ENCODE measurements at places on chromosomes 5 and 9.

DNA sequence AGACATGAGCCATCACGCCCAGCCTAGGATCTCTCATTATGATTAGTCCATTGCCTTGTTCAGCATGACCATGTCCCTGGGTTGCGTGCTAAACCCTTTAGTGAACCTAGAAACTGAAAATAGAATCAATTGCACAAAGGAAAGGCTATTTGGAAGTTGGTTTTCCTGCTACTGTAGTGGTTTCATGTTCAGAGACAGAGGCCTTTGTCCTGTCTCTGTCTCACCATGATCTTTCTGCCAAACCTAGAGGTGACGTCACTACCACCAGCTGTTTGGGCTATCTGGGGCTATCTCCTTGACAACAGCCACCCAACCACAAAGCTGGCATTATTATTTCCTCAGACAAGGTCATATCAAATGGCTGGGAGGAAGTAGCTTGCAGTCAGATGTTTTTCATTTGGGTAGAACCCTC, 4.0 kb upstream of the CDK5RAP2 start:
- peak; percentile 54 for DNase-seq

GRCh38 chr5:120164986-120165385, 299.1 kb upstream of the PRR16 start:
- no peak for DNase-seq

DNA sequence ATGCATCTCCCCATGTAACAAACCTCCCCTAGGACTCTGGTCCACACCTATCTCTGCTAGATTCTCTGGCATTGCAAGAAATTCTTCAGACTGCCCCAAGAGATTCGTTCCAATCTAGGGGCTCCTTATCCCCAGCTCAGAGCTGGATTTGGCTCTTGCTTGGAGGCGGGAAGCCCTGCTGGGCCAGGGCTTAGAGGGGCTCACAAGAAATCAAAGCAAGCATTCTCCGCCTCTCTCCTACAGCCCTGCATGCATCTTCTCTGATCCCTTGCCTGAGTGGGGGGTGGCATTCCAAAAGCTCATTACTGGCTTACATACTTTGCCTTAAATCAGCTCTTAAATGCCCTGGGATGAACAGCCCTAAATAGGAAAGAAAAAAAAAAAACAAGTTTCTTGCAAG, 75.8 kb downstream of the KCNIP1 start:
- no peak for DNase-seq

GRCh38 chr9:92804727-92805126, 40.1 kb upstream of the BICD2 start:
- DNase-seq = no peak

- no peak for DNase-seq
Measured at GRCh38 chr5:32443145-32443540, 1.4 kb downstream of the ZFR start.

- DNase-seq = no peak
Measured at GRCh38 chr5:53915120-53915519, 354.7 kb downstream of the NDUFS4 start.

DNA sequence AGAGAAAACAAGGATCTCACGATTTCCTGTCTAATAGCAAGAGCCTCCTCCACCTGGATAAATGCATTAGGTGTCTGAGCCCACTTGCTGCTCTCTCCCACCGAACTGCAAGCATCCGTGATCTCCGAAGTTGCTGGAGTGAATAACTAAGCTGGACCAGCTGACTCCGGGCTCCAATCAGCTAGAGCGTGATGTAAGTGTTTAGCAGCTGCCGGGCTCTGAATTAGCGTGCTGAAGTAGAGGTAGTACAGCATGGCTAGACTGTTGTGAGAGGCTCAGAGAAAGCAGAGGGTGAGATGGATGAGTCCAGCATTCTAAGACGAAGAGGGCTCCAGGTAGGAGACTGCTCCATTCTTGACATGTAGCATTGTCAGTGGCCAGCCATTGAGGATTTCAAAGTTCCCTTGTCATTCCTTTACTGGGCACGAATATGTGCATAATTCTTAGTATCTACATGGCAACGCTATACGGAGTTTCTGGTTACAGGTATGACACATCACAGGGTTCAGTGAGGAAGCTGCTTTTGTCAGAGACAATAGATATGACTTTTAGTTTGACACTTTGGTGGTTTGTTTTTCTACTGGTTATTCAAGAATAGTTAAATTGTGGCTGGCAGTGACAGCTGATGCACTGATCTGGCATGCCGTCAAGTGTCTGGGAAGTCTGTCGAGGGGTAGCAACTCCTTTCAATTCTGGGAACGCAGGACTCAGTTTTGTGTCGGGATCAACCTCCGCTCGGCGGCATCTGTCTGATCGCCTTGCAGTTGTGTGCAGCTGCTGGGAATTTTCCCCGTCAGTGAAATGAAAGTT, 232.6 kb downstream of the MAST4 start:
- DNase-seq = peak; percentile 17

GRCh38 chr9:125844611-125845010, 97.4 kb downstream of the PBX3 start:
- DNase-seq = no peak

- no peak for DNase-seq
Measured at GRCh38 chr5:51227963-51228470, 155.2 kb upstream of the ISL1 start.

- DNase-seq = no peak
Measured at GRCh38 chr5:116440457-116441001, 134.1 kb downstream of the SEMA6A start.

GRCh38 chr5:97547999-97548738, 365.1 kb upstream of the RIOK2 start:
- DNase-seq = no peak

GRCh38 chr5:96651047-96651446, 11.1 kb upstream of the CAST start:
- no peak for DNase-seq

GRCh38 chr9:16561121-16561520, 309.3 kb downstream of the BNC2 start:
- no peak for DNase-seq

DNA sequence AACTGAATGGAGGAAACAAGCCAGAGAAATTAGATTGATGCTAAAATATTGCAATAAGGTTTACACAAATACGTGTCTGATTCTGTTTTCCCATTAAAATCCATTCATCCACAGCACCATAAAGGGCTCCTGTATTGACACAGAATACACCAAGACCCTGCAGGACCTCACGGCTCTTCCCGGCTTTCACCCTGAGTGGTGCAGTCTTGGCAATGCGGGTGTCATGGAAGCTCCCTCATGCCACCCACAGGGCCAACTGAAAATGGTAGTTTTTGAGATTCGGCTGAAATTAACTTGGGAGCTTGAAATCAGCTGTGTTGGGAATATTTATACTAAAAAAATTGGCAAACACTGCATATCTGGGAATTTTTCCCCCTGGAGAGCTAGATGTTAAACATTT, 17.3 kb upstream of the EXOC3 start:
- no peak for DNase-seq

GRCh38 chr9:108751369-108751768, 104.4 kb downstream of the ACTL7B start:
- DNase-seq = no peak

GRCh38 chr5:9898319-9898718, 268.2 kb upstream of the TAS2R1 start:
- DNase-seq = no peak

GRCh38 chr5:1089621-1090040, 22.2 kb downstream of the SLC12A7 start:
- DNase-seq = no peak

DNA sequence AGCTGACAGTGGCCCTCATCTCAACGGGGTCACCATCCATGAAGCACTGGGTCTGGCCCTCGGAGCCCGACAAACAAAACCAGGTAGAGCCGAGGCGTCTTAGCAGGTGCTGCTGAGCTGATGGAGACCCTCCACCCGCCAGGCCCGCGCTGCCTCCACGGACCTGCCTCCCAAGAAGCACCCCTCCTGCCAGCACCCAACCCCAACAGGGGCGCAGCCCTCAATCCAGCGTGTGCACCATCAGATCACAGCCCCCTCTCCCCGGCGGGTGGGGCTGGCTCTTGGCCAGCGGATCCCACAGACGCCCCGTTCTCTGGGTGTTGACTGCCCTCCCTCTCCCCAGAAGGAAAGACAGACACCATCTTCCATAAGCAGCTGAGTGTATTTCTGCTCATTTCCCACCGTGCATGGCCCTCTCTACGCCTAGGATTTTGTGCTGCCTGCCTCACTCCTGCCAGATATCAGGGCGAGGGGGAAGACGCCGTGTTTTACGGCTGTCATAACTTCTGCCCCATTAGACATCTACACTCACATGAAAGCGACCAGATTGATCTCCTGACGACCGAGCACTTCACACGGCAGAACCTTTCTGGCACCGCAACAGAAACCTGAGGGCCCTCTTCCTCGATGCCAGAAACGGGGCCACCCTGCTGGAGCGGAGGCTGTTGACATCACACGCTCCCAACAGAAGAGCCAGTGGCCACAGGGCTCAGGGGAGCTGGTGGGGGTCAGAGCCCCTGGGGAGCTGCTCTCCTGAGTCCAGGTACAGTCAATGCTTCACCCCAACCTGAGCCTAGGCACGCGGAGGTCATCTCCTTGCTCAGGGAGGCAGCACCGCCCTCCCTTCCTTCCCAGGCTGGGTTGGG, 12.4 kb downstream of the NACC2 start:
- no peak for DNase-seq

- DNase-seq = no peak
Measured at GRCh38 chr9:116160676-116161571, 7.3 kb downstream of the PAPPA start.

- no peak for DNase-seq
Measured at GRCh38 chr5:73663860-73664240, 37.9 kb downstream of the ARHGEF28 start.

GRCh38 chr5:79898611-79899010, 92.5 kb downstream of the MTX3 start:
- no peak for DNase-seq

GRCh38 chr5:129345213-129345924, 114.7 kb upstream of the ADAMTS19 start:
- DNase-seq = no peak

- no peak for DNase-seq
Measured at GRCh38 chr9:23643656-23644258, 182.3 kb downstream of the ELAVL2 start.

- no peak for DNase-seq
Measured at GRCh38 chr5:123035918-123036390, 571 bp downstream of the PPIC start.

DNA sequence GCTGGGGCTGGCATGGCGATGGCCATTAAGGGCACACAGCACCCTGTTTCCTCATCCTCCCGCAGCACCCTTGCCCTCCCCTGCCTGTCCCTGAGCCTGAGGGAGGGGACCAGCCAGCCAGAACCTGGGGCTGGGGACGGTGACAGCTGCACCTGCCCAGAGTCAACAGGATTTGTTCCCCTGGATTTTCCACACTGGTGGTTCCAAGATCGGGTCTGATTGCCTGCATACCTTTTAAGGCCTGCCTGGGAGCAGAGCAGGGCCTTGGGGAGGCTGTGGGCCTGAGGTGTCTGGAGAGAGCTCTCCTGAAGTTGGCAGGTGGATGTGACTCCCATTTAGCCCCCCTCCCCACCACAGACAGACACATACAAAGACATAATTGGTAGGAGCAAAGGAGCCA, 61.0 kb upstream of the C5orf58 start:
- DNase-seq = no peak

DNA sequence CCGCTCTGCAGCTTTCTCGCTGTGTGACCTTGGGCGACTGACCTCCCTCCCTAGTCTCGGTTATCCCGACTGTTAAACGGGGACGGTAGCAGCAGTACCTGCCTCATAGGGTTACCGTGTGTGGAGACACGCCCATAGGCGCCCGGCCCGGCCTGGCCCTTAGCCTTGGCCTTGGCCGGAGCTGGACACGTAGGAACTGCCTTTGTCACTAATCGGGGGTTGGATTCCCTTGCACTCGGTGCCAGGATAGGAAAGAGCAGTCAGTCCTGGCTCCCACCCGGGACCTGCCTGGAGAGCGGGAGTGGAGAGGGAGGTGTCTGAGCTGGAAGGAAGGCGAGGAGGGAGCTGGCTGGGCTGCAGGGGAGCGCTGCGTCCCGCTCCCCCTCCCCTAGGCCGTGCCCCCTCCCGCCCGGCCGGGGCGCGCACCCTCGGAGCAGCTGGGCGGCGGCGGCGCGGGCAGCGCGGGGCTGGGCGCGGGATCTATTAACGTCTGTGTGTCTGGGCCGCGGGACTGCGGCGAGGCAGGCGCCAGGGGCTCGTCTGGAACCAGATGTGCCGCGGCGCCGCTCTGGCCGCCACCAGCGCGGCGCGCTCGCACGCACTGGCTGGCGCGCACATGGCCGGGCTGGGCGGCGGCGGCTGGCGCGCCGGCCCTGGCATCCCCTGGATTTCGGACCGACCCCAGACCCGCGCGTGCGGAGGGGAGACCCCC, 31.7 kb downstream of the PRRX2 start:
- no peak for DNase-seq

- peak; percentile 27 for DNase-seq
Measured at GRCh38 chr9:123893831-123894460, 36.0 kb downstream of the DENND1A start.

GRCh38 chr9:89732939-89733324, 128.1 kb downstream of the GADD45G start:
- DNase-seq = no peak

- no peak for DNase-seq
Measured at GRCh38 chr9:82191082-82191770, 202.7 kb downstream of the SPATA31D1 start.

- DNase-seq = no peak
Measured at GRCh38 chr5:141701360-141702119, 19.5 kb upstream of the ARAP3 start.

DNA sequence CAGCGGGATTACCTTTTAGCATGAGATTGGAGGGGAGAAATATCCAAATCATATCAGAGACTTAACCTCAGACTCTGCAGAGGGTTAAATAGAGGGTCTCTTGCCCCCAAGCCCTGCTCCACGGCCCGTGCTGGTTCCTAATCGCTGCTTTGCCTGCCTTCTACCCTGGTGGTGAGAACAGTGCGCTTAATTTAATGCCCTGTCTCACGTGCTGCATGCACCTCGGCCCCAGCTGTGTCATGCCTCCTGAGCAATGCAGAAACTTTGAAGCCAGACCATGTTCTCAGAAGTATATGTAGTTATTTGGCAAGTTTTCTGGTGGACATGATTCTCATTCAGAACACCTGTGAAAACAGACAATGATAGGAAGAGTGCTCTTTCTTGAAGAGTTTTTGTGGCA, 1.4 kb downstream of the OTULIN start:
- no peak for DNase-seq

- DNase-seq = no peak
Measured at GRCh38 chr5:94807985-94808384, 189.5 kb downstream of the SLF1 start.

DNA sequence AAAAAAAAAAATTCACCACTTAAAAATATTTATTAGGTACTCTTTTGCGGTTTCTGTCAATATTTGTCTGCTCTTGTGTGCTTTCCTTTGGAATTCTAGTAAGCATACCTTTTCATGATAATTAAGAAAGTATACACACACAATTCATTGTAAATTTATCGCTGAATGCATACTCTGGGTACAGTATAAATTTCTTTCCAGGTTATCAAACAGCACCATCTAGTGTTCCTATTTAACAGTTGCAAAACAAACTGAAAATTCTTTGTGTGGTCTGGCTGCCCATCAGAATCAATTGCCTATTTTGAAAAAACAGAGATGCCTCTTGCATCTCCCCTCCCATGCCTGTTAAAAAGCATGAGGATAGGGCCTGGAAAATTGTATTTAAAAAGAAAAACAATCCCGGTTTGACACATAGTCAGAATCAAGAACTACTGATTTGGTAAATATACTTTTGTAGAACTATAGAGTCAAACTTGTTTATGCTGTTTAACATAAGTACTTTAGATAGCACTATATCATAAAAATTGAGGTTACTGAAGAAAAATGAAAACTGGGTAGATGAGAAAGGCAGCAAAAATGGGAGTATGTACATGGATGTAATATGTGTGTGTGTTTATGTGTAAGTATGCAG, 16.2 kb downstream of the PGGT1B start:
- DNase-seq = peak; percentile 44

- no peak for DNase-seq
Measured at GRCh38 chr5:73592551-73592950, 27.0 kb downstream of the UTP15 start.
